ENCODE measurements at places on chromosomes 12 and 14.

DNA sequence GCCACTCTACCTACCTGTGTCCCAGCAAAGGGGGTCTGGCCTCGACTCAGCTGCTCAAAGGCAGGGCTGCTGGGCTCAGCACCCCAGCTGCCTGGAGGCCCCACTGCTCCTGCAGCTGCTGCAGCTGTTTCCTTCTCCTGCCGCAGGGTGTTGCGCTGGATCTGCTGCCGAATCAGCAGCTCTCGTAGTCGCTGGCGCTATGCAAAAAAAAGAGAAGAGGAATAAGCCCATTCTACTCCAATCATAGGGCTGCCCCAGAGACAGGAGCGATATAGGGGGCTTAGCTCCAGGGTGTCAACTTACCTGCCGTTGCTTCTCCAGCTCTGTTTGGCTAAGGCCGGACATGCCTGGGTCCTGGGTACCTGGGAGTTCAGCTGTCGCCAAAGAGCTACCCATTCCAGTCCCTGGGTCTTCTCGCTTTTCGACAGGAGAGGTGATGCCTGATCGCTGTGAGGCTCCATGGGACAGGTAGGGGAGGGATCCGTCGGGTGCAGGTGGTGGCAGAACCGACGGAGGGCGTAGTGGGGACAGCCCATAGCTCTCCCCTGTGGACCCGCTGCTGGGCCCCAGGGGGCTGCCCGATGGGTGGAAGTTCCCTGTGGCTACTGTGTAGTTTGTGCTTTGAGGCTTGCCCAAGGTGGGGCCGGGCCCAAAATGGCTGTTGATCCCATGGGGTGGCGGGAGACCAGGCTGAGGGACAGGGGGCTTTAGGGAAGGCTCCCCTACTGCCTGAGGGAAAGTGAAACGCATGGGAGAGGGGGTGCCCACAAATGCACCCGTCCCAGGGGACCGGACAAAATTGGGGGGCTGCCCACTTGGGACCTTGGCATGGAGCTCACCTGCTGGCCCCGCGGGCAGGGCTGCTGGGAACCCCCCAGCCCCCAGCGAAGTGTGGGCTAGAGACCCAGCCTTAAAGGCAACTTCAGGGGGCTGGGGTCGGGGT is 20.9 kb downstream of the KMT2D start:
- no peak for DNase-seq

DNA sequence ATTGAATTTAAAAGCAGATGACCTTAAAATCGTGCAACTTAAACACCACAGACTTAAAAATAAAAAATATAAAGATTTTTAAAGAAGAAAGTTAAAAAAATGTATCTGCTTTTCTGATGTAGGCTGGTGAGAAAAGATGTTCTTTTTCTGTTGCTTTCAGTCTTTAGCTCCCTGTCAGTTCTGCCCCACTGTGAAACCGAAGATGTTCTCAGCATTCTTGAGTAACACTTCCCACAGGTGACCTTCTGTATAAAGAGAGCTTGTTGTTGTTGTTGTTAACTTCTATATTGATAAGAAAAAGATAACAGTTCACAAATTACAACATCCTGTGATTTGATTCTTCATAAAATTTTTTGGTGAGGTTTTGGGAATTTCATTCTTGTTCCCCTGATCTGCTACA is 377.9 kb upstream of the RGS6 start:
- DNase-seq: no peak

GRCh38 chr14:25150934-25151790 is 101.2 kb upstream of the STXBP6 start:
- DNase-seq: peak; percentile 71

- no peak for DNase-seq
Observed at GRCh38 chr12:65155784-65156183, 13.6 kb upstream of the LEMD3 start.

DNA sequence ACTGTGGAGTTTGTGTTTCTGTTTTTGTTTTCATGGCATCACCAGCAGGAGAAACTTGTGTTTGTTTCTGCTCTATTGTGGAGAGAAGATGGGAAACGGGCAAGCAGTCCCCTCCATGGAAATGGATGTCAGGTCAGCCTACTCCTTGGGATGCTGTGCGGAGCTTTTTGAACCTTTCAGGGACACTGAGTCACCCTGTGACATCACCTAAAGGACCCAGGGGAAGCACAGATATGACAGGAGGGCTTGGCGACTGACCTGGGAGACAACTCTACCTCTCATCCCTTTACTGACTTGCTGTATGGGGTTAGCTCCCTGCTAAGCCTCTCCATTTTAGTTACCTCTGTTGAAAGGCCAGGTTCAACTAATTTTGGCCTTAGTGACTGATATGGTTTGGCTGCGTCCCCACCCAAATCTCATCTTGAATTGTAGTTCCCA is 706.9 kb upstream of the TMEM132C start:
- no peak for DNase-seq

GRCh38 chr12:71208053-71208685 is 50.4 kb upstream of the TSPAN8 start:
- no peak for DNase-seq

DNA sequence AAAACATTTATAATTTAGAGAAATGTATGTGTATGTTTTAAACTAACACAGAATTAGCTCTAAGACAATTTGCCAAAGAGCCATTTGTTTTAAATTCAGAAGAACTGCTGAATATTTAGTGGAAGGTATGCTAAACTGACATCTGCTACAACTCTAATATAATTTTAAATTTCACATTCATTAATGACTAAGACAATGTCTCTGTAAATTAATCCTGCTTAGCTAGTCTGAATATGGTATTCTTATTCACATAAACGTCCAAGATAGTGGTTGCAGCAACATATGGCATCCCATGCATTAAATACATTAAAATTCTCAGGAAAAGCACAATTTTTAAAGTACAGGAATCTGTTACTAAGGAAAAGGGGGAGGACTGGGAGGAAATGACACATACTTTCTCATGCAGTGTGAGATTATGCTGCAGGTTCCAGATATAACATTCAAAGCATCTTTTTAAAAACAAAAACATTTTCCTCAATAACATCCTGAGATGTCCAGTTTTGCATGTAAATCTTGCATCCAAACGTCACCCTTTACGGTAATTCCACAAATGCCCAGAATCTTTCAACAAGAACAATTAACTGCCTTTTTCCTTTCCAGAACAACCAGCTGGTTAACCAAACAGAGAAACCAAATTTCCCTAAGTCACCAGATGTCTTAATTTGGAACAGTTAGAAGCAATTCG is 26.9 kb downstream of the WDR89 start:
- DNase-seq: peak; percentile 17

DNA sequence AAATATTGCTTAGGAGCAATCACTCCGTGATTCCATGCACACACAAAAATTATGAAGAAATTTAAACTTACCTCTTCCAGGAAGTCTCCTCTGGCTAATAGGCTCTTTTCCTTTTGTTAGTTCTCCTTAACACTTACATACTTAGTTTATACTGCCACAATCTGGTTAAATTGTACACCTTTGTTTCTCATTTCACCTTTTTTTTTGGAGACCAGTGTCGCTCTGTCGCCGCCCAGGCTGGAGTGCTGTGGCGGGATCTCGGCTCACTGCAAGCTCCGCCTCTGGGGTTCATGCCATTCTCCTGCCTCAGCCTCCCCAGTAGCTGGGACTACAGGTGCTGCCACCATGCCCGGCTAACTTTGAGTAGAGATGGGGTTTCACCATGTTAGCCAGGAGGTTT is 2.2 kb upstream of the ANKRD52 start:
- no peak for DNase-seq

- no peak for DNase-seq
Observed at GRCh38 chr12:56160193-56160763, 2.1 kb downstream of the MYL6 start.

- no peak for DNase-seq
Observed at GRCh38 chr12:82507686-82508085, 149.4 kb downstream of the METTL25 start.

DNA sequence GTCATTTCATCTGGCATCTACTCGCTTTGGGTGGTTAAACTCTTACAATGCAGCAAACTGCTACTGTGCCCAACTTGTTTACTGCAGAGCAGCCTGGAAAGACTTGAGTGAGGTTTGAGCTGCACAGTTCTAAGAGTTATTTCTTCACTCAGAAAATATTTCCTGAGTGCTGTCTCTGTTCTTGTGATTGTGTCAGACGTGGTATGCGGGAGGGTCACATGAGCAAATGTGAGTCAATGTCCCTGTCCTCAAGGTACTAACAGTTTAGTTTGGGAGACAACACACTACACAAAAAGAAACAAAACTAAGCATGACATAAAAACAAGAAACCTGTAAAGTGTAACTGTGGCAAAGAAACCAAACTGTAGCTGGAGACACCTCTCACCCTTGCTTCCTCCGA is 32.4 kb downstream of the FLVCR2 start:
- DNase-seq: no peak

GRCh38 chr12:5914387-5915149 is 30.5 kb downstream of the ANO2 start:
- no peak for DNase-seq

- peak; percentile 46 for DNase-seq
Observed at GRCh38 chr12:47361389-47362021, 281.7 kb upstream of the AMIGO2 start.

DNA sequence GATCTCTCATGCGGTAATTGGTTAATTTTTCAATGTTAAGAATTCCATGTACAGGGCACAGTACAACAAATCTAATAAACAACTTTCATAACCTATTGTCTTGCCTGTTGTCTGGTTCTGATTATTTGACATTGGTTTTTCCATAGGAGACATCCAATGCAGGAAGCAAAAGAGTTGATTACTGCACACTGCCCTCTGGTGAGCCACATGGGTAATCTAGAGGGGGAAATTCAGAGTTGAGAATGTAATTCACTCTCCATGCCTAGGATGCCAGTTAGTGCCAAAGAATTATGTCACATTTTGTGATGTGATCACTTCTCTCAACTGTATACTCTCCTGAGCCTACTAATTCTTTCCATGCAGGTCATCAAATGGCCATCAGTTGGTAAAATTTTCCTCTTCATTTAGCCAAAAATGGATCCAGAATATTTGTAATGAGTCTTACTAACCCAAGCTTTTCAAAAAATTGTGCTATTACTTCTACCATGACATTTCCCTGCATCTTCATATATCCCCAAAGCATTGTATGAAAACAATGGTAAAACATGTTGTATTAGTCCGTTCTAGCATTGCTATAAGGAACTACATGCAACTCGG is 17.7 kb upstream of the CCDC91 start:
- peak; percentile 28 for DNase-seq

GRCh38 chr14:68576496-68577244 is 216.2 kb downstream of the ZFP36L1 start:
- no peak for DNase-seq

DNA sequence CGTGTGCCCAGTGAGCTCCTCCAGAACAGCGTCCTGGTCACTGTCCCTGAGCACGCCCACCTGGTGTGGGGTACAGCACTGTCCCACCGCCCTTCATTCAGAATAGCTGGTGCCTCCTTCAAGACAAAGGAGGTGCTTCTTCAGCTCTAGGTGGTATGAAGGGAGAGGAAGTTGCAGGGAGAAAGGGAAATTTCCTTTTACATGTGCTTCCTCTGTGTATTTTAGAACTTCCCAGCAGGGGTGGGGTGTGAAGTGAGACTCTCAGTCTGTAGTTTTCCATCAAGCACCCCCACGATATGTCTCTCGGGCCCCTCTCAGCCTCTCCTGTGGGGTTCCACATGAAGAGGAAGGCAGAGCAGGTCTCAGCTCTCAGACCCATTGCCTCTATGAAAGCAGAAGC is 1.2 kb upstream of the SLC6A12 start:
- DNase-seq: no peak

DNA sequence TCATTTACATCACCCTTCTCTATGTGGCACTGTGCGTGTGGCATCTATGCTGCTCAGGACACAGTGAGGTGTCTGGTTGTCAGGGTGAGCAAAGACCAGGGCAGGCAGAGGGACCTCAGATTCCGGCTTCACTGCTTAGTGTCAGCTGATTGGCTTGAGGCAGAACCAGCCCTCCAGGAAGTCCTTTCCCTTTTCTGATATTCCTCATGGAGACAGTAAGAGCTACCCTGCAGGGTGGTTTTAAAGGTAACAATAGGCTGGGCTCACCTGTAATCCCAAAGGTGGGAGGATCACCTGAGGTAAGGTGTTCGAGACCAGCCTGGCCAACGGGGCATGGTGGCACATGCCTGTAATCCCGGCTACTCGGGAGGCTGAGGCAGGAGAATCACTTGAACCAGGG is 129.3 kb upstream of the AMIGO2 start:
- DNase-seq: no peak

- no peak for DNase-seq
Observed at GRCh38 chr12:62575036-62575435, 108.4 kb downstream of the MON2 start.

DNA sequence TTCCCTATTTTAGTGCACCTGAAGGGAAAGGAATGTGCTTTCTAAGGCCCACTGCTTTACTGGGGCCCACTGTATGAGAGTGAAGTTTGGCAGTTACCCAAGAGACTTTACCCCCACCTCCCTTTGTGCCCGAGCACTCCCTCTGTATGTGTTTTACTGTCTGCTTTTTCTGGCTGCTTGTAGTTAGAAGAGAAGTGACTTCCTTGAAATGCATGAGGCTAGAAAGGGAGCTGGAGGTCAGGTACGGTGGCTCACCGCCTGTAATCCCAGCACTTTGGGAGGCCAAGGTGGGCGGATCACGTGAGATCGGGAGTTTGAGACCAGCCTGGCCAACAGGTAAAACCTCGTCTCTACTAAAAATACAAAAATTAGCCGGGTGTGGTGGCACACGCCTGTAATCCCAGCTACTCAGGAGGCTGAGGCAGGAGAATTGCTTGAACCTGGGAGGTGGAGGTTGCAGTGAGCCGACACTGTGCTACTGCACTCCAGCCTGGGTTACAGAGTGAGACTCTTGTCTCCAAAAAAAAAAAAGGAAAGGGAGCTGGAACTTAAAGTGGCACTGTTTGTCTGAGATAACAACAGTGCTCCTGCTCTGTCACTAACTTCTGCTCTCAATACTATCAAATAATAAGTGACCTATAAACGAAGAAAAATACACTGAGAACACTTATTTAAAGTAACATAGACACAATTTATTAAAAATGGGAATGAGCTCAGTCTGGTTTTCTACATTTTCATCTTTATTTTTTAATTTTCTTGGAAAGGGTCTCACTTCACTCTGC is 5.8 kb downstream of the TRIP11 start:
- DNase-seq: no peak

- peak; percentile 59 for DNase-seq
Observed at GRCh38 chr12:62934239-62934798, 631 bp downstream of the PPM1H start.

DNA sequence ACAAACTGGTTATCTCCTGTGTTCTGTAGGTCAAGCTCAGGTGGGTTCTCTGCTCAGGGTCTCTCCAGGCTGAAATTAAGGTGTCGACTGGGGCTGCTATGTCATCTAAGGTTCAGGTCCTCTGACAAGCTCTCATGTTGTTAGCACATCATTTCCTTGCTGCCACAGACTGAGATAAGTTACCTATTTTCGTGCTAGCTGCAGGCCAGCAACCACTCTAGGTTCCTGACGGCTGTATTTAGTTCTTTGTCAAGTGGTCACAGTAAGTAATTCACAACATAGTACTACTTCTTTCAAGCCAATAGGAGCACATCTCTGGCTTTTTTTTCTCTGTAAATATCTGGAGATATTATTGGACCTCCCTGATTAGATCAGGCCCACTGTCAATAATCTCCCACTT is 169.3 kb upstream of the CAND1 start:
- DNase-seq: no peak

GRCh38 chr14:78075033-78075432 is 95.1 kb upstream of the NRXN3 start:
- DNase-seq: no peak
